ENCODE measurements at places on chromosomes 11 and 22.

DNA sequence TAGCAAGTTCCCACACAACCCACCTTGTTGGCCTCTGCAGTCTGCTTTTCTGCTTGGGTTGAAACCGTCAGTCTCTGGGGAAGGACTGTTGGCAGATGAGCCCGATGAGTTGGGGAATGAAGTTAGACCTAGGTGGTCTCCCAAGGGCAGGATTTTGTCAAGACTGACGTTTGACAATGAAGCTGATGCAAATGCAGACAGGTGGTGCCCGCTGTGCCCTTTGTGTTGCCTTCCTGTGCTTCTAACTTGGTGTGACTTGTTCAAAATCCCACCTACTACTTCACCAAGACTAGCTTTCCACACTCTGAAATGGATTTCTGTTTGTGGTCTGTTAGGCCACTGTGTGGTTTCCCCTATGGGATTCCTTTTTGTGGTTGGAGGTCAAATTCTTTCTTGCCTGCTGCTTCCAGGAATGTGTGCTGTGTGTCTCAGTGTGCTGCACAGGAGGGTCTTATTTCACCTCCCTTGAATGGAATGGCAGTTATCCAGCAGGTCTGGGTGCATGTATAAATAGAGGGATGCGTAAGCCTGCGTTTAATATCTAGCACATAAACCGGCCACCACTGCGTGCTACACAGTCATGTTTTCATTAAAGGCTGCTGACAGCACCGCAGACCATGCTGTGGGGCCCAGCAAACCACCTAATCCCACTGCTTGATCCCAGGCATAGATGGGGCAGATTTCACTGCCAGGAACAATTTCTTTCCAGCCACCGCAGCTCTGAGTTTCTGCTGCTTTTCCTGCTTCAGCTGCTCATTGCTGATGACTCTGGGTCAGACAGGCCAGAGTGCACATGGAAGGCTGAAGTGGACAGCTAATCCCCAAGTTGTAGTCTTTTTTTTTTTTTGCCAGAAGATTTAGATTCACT, 44.8 kb downstream of the ADAMTS8 start:
- no peak for DNase-seq

GRCh38 chr11:70647188-70648166, 249.1 kb downstream of the CTTN start:
- DNase-seq, result no peak

- DNase-seq, result no peak
These were observed 59.3 kb downstream of the CD82 start for GRCh38 chr11:44624761-44625221.

DNA sequence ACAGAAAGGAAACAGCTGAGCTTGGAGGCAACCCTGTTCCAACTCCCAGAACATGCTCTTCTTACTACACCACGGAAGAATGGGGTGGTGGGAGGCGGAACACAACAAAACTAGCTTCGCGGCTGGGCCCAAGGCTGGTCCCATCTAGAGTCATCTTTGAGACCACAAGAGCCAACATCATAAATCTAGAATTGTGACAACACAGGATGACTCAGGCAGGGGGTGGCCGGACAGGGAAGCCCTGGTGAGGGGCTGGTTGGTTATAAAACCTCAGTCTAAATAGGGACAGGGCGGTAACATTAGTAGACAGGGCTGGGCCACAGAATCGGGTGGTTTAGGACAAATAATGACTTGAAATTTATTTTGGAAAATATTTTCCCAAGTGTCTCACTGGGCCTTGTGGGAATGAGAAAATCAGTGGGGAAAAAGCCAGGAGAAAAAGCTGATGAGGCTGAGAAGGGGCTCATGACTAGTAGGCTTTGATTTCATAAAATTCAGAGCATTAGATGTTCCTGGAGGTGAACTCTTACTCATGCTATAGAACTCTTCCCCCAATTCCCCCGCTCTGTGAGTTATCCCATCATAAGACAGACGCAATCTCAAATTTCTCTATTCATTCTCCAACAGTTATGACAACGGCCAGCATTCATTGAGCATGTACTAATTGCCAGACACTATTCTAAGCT, 151.8 kb upstream of the TIMP3 start:
- DNase-seq, result no peak

DNA sequence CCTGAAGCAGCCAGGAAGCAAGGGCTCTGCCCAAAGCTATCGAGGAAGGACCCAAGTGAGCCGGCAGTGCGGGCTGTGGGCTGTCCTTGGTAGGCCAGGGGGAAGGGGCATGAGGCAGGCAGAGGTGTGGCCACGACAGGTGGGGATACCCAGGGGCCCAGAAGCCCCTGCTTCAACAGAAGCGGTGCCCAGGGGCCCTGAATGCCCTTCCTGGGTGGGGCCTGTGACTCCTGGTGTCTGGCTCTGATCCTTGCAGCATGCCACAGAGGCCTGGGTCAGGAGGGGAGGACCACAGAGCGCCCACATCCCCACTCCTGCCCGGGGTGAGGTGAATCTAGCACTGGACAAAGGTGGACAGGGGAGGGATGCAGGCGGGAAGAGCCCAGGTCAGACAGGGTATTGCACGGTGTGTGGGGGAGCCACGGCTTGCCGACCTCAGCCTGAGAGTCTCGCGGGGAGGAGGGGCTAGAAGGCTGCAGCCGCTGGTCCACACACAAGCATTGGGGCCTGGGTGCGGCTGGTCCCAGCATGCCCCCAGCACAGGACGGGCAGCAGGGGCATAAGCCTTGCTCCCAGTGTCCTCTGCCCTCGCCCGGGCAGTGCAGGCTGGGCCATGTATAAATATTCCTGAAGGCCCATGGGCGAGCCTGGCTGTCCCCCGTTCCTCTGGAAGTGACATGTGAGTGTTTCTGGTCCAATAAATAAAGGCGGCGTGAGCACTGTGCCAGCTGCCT, 19.0 kb downstream of the MAFF start:
- no peak for DNase-seq

GRCh38 chr22:42217752-42218280, 52.6 kb downstream of the TCF20 start:
- DNase-seq, result no peak

DNA sequence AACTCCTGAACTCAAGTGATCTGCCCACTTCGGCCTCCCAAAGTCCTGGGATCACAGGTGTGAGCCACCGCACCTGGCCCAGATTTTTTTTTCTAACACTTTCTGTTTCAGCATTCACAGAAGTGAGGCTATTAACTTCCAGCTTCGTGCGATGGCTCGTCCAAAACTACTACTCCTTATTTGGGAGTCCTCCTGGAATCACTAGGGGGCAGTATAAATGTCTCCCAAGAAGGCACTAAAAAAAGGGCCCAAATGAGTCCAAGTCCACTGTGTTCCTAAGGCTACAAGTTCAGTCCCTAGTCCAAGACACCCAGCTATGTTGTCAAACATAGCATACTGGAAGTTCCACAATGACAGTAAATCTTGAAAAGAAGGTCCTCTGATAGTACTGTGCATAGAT, 63.2 kb upstream of the BIRC3 start:
- DNase-seq, result peak; percentile 20

- DNase-seq, result no peak
These were observed 93.8 kb downstream of the KCNC1 start for GRCh38 chr11:17828311-17828751.

- no peak for DNase-seq
These were observed 6.0 kb upstream of the PLA2G6 start for GRCh38 chr22:38187413-38188212.

GRCh38 chr22:48491451-48491941, 1336.2 kb downstream of the BRD1 start:
- DNase-seq, result no peak

DNA sequence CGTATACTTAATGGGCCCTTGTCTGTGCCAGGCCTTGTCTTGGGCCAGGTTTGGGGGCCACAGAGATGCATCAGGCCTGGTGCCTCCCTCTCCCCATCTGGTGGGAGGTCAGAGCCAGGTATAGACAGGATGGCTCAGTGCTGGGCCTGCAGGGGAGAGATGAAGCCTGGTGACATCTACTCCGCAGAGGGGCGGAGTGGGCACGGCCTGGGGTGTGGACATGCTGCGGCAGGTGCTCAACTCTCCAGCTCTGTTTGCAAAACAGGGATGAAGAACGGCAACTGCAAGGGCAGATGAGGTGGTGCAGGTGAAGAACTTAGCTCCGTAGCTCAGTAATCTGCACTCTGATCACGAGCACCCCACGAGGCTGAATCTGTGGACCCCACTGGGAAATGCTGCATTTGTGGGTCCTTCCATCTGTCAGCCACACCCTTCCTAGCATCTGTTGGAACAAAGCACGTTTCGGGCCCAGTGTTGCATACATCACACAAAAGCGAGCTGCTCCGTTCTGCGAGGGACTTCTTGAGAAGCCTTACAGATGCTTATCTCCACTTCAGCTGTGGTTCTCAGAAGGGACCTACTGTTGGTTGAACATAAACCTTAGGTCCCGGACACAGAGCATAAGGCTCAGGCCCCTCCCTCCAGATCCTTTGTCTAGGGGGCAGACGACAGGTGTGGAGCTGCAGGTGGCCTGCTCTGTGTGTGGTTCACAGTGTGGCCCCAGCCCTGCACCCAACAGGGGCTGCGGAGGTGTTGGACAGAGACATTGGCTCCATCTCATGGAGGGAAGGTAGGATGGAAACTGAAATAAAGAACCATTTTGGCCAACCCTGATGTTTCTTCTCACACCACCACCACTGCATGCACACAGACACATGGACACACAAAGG, 78.3 kb downstream of the LRRC32 start:
- DNase-seq, result no peak

DNA sequence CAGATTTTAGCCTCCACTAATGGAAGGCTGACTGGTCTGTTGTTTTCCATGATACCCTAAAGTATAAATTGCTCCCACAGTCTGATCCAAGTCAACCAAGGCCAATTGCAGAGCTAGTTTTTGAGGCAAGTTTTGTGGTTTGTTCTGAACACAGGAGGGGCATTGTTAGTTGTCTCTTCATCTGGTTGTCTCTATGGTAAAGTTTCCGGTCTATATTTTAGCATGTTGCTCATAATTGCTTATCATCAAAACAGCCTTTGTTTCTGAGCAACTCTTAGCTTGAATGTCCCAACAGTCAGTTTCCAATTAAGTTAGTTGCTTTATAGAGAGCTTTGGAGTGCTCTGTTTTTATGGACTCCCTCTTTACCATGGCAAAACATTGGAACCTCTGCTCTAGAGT, 217.6 kb upstream of the CARD18 start:
- no peak for DNase-seq

DNA sequence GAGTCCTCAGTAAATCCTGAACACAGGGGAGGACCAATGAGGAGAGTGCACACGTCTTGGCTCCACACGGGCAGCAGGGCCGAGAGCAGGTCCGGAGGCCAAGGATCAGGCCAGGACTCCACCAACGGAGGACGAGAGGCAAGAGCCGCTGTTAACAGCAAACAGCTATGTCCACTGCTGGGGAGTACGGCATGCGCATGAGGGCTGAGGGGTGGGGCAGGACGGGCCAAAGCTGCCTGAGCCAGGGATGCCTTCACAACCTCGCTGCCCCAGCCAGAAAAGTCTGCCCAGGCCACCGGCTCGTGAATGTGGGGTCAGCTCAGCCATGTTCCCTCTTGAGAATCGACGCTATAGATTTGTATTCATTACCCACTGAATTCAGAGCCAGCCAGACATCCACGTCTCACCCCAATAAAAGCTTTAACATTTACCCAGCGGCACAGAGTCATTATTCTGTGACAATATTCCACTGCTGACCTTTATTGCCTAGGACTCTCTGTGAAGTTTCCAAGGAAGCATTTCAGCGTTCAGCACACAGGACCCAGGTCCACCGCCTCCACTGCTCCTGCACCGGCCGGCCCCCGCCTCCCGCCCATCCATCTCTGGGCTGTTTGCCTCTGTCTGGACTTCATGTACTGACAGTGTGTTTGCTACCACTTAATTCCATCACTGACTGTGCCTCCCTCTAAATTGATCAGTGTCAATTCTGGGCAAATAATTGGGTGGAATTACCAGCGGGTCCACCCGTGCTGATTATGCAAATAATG, 384.9 kb downstream of the SHANK2 start:
- no peak for DNase-seq

GRCh38 chr11:45801723-45802315, 3.1 kb upstream of the SLC35C1 start:
- DNase-seq, result peak; percentile 35

DNA sequence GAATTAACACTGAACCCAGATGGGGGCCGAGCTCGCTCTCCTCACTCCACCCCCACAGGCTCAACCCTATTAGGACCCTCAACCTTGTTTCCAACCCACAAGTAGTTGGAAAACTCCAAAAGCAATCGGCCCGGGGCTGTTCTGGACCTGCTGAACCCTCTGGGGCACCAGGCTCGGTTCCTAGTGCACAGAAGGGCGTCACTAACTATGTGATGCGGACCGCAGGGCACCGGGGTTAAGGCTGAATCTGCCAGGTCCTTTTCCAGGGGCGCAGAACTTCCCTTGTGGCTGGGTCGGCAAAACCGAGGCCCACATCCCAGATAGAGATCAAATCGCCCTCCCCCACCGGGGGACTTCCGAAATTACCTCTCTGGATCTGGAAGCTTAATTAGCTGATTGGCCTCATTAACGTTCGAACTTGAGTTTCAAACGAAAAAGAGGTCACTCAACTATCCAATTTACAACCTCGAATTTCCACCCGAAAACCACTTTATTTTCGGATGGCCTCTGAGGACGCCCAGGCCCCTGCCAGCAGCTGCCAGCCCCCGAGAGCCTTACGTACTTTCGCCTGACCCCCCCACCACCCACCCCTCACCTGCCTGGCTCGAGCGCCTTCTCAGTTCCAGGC, 1.7 kb downstream of the SHANK2 start:
- no peak for DNase-seq

DNA sequence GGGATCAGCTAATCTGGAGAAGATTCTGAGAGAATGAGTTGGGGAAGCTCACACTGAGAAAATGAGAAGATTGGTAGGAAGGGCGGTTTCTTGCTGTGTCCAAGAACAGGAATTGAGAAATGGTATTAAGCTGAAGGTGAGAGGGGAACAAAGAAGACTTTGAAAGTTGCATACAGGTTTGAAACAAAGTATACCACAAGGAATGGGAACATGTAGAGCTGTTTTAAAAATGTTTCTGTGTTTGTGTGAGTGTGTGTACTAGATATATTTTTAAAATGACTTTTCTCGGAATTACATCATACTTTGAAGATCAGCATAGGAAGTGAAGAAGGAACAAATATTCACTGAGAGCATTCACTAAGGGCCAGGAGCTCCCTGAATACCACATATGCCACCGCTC, 24.4 kb upstream of the IZUMO1R start:
- no peak for DNase-seq

DNA sequence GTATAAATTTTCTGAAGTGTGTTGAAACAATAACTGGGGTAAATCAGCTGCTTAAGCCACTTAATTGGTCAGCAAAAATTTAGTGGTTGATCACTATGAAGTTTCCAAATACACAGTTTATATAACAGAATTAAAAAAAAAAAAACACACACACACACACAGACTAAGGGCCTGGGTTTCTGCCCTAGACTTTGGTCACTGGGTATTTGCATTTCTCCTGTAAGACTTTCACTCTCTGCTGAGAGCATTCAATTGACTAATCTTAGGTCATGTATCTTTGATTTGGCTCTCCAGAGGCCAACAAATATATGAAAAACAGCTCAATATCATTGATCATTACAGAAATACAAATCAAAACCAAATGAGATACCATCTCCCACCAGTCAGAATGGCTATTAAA, 214.3 kb downstream of the KCNA4 start:
- DNase-seq, result no peak

GRCh38 chr22:42069801-42070516, 653 bp downstream of the NAGA start:
- DNase-seq, result peak; percentile 57
